ENCODE measurements at places on chromosomes 16 and 17.

DNA sequence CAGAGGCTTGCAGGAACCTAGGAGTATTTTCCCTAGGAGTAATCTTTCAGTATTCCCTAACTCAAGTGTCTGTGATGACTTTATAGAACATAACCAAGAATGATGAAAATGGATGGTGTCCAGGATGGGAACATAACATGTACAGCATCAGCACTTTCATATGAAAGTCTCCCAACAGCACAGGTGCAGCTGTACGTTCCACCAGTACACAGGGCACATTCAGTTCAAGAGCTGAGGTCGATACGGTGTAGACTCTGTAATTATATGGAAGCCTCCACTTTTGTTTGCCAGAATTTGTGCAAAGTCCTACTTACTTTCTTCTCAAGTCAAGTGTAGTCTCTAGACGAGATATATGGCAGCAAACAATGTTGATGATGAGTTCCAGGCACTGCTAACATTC, 46.2 kb upstream of the CRYM start:
- DNase-seq, result no peak

GRCh38 chr17:72726936-72727335, 365.6 kb downstream of the SLC39A11 start:
- DNase-seq, result no peak

- no peak for DNase-seq
These were observed 70.2 kb downstream of the CYLD start for GRCh38 chr16:50812046-50812445.

DNA sequence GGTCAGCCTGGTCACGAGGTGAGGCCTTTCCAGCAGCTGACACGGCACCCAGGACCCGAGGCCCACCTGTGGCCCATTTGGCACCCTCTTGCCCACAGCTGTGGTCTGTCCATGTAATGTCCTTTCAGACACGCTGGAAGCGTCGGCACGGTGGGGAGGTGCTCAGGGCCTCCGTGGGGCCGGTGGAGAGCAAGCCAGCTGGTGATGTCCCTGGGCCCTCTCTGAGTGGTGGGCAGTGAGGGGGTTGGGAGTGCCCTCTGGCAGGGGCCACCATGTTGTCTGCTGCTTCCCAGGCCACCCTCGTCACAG, 97.3 kb upstream of the ZNF469 start:
- no peak for DNase-seq

DNA sequence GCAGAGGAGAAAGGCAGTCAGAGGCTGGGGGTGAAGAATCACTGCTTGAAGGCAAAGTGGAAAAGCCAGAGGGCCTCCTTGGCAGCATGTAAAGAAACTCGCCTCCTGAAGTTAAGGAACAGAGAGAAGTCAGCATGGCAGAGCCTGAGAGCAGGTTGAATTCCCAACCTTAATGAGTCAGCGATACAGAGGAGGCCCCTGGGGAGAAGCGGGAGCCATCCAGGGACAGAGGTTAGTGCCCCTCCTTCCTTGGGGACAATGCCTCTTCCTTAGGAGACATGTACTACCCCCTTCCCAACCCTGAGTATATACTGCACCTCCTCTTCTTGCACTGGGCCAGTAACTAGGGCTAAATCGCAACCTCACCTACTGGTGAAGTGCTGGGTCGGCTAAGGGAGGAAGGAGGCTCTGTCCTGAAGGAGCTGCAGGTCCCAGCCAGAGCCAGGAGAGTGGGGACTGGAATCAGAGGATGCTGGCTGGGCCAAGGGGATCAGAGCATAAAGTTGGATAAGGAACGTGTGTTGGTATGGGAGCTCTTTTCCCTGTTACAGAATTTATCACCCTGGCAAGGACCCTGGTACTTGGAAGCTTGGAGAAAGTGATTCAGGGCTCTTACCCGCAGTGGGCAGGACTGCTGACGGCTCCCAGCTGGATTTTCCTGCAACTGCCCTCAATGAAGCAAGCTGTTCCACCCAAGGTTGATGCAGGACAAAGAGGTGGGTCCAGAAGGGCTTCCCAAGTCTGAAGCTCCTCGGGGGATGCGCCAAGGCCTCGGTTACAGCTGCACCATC, 5.4 kb upstream of the AANAT start:
- no peak for DNase-seq

DNA sequence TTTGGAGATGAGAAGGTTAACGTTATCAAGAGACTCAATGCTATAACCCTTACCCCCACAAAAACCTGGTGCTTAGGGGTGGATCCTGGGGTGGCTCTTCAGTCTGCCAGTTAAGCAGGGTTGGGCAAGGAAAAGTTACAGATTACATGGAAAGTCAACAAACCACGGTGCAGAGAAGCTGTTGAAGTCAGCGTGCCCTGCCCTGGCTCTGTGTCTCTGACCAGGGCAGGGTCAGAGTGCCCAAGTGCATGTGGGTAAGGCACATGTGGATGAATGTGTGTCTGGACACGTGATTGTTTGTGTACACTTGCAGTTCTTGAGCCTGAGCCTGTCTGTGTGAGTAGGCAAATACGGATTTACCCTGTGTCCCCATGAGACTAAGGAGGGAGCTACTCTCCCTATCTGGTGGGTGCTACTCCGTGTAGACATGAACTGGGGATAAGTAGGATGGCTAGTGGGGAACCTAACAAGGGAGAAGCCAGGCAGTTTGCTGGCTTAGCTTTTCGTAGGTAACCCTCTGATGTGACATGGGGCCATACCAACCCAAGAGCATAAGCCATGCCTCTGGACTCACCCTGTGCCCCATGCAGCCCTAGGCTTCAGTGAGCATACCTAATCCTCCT, 5.5 kb downstream of the IGFBP4 start:
- no peak for DNase-seq

- no peak for DNase-seq
These were observed 20.5 kb upstream of the JPH3 start for GRCh38 chr16:87581857-87582215.

DNA sequence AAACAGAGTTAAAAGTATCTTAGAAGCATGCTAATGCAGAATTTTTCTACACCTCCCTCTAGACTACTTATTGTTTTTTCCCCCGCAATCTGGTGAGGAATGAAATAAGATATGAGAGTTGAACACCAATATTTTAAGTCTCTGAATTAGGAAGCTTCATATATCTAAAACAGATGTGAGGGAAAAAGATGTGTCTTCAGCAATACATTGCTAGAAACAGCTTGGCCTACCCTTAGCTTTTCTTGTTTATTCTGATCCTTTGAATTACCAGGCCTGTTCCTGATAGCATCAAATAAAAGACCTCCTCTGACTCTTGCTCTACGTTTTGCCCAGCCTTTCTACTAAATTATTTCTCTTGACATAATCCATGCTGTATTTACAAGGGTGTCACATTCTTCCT, 221.8 kb downstream of the CDH11 start:
- no peak for DNase-seq

DNA sequence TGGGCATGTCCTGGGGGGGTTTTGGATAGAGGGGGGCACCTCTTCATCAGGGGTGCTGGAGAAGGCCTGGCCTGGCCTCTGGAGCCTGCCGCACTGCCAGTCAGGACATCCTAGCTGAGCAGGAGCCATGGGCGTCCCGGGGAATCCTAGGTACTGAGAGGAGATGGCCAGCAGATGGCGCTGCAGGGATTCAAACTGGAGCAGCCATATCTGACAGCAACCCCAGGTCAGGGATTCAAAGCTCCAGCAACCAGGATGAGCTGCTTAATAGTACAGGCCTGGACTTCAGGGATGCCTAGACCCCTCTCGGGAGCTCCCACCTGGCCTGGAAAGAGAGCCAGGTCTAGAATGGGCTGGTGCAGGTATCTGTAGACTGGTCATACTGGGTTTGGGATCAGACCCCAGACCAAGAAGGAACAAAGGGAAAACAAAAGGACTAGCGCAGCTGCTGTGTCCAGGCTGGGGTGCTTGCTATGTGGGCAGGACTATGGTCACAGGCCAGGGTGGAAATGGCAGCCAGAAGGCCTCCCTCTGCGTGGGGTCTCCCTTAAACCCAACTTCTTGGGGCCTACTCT, 306.9 kb upstream of the RBFOX1 start:
- no peak for DNase-seq

- DNase-seq, result no peak
These were observed 21.5 kb upstream of the CD300E start for GRCh38 chr17:74645010-74645409.

All from cortex of kidney (tissue), 1 donor.